Daoy (cell line): ENCODE measurements at places on chromosomes 1 and 21. TPM values are rescaled to one million over a fixed set of nuclear protein-coding genes. Genes with fewer than 3 reads are reported as not detected.

- DNase-seq = no peak
Observed at GRCh38 chr1:163296504-163297263, 25.1 kb upstream of the NUF2 start.

- DNase-seq = no peak
Observed at GRCh38 chr21:18138507-18138906, 106.1 kb upstream of the CHODL start.

DNA sequence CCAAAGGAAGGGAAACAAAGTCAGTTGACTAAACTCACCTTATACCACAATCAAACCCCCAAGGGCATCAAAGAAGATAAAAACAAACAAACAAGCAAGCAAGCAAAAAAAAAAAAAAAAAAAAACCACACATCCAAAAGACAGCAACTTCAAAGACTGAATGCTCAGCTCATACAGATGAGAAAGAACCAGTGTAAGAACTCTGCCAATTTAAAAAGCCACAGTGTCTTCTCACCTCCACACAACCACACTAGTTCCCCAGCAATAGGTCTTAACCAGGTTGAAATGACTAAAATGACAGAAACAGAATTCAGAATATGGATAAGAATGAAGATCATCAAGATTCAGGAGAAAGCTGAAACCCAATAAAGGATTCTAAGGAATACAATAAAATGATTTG is 193.4 kb downstream of the FAF1 start:
- DNase-seq = no peak

GRCh38 chr1:216462066-216462775 is 39.0 kb upstream of the USH2A start:
- no peak for DNase-seq

Gene CDKN2C
- total RNA-seq = 55.7 and 55.8 TPM in 2 replicates

DNA sequence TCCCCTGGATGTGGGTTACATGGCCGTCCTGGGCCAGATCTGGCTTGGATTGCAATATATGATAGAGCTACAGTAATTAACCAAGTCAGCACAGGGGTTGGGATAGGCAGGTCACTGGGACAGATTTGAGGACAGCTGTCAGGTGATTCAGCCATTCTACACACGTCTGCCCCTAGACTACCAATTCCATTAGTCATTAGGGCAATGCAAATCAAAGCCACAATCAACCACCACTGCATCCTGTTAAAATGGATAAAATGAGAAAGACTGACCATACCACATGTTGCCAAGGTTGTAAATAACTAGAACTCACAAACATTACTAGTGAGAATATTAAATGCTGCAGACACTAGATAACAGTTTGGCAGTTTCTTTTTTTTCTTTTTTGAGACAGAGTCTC is 16.0 kb downstream of the C21orf58 start:
- DNase-seq = peak; percentile 37

DNA sequence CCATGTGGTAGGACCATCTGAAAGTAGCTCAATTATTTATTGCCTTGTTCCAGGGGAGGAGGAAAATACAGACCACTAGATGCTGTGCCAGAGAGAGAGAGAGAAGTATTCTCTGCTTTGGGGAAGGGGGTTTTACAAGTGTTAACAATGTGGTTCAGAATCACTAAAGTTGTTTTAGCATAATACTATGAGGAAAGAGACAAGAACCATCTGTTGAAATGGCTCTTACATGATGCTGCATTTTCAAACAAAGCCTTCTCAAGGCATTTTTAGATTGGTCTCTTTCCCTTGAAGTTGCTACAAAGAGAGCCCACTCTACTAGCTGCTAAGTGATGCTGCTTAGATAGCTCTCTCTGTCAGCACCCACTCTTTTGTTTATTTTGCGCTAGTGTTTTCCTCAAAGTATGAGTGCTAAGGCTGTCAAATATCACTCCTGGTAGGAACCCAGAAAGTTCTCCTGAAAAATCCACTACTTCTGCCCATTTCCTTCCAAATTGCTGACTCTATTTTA is 255.1 kb downstream of the NFIA start:
- no peak for DNase-seq

- DNase-seq = no peak
Observed at GRCh38 chr1:207328908-207329440, 7.5 kb downstream of the CD55 start.

- DNase-seq = peak; percentile 55
Observed at GRCh38 chr1:4652631-4653327, 1.6 kb upstream of the AJAP1 start.

- no peak for DNase-seq
Observed at GRCh38 chr1:193040011-193040410, 19.1 kb downstream of the UCHL5 start.
